ENCODE measurements at places on chromosomes 1 and 21.

DNA sequence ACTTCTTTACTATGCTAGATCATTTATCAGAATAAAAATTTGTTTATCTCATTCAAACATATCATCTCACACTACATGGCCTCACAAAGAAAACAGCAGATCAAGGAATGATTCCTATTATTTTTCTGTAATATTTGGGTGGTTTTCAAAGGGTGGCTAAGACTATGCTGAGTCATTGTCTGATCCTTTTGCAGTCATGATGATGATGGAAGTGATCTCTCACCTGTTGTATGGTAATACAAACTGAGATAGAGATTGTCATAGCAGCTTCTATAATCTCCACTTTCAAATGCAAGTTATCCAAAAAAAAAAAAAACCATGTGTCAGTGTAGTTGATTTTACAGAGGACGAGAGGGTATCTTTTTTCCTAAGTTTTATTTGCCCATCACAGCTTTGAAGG, 37.2 kb upstream of the GBP5 start:
- DNase-seq: no peak

GRCh38 chr1:211829343-211830054, 1.1 kb downstream of the LPGAT1 start:
- DNase-seq: no peak

DNA sequence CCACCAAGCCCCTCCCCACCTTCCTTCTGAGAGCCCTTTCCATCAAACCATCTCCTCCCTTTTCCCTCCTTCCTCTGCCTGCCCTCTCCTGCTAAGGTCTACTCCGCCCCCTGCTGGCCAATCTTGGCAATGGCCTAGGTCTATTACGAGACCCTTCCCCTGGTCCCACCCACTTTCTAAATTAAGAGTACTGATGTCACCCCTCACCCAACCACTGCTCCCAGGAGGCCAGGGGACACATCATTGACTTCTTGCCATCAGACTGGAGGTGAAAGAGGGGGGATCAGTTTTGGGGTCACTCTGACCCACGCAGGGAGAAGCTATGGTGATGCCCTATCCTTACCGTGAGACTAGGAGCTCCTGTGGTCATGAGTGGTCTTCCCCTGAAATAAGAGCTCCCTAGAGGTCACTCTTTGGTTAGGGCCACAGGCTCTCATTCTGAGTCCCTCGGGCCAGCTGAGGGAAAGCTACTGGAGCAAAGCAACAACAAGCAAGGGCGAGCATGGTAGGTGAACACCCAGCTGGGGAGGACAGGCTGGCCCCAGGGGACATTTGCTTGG, 34.6 kb upstream of the S100A7 start:
- no peak for DNase-seq

- DNase-seq: no peak
Observed at GRCh38 chr21:37793660-37794059, 122.6 kb downstream of the KCNJ6 start.

DNA sequence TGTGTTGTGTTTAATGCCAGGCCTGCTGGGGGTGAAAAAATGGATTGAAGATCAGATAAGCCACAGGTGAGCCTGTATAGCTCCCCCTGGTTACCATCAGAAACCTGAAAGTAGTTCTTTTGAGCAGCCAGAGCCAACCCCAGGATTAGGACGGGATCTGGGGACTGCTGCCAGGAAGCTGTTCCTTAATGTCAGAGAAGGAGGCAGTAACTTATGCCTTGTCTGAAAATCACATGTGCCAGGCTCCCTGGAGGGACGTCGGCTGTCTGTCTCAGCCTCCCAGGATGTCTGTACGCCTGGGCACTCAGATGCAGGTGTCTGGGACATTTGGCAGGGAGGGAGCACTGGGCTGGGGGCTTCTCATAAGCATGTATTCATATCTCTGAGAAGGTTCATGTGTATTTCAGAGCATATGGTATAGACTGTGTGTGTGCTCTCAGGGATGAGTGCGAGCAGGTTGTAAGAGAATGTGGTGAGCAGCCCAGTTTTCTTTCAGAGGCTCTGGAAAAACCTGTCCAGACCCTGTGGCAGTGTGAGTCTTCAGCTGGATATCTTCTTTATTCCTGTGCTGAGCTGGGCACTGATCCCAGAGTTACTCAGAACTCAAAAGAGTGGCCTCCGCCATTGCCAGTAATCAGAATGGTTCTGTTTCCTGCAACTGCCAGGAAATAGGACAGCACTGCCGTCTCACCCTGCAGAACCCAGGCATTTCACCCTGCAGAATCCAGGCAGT, 2.8 kb downstream of the FAM43B start:
- DNase-seq: no peak

DNA sequence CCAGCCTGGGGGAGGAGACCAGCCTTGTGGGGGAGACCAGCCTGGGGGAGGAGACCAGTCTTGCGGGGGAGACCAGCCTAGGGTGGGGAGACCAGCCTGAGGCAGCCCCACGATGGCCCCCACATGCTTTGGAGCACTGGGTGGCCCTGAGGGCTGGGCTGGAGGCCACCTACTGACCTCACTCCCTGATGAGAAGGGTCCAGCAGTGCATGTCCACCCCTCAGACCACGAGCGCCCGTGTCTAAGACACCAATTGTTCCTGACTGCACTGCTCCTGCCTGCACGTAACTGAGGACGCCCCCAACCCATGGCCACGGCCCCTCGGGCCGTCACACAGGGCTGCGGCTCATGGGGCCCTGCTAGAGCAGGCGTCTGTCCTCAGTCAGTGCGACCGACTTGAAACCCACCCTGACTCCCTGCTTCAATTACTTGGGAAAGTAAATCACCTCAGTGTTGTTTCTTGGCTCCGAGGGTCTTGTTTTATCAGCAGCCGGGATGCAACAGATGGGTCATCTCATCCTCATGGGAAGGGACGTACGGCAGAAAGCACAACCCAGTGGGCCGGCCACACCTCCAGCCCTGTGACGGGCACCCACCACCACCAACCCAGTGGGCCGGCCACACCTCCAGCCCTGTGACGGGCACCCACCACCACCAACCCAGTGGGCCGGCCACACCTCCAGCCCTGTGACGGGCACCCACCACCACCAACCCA, at the start of gene SPATC1L:
Gene SPATC1L, minus strand, starts transcription at position 550 of the 715 bp plus-strand sequence. CDS start 1,643 bp downstream, outside the sequence.
- DNase-seq: peak; percentile 51

DNA sequence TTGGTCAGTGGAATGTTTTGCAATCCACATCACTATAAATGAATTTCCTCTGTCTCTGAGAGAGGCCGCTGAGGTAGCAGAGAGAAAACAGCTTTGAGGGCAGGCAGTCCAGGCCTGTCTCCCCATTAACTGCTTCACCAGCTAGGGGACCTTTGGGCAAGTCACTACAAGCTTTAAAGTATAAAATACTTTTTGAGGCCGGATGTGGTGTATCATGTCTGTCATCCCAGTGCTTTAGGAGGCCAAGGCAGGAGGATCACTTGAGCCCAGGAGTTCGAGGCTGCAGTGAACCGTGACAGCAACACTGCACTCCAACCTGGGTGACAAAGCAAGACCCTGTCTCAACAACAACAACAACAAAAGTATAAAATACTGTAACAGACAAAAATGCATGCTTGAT, 6.4 kb downstream of the IL6R start:
- DNase-seq: no peak

DNA sequence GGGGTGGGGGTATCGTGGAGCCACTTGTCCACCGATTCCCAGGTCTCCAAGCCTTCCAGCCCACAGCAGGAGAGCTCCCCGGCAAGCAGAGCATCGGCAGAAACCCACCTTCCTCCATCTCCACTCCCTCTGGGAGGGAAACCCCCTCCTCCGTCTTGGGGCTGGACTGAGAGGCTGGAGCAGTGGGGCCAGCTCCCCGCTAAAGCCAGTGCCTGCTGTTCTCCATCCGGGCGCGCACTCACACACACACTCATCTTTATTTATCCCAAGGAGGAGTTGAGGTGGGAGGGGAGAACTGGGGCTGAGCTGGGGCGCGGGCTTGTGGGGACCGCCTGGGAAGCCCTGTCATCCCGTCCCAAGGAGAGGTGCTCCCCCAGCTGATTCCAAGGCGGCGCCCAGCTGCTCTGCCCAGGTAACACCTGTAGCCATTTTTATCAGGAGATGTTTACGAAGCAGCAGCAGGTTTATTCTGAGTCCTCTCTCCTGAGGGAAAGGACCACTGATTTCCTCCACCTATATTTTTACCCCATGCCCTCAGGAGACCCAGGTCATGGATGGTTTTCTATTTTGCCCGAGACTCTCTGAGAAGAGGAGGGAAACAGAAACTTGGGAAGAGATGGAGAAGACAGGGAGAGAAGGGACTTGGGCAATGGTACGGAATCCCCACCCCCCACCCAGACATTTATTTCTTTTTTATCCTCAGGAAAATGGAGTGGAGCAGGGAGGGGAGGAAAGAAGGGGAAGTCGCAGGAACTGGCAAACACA, 2.1 kb downstream of the KCNN3 start:
- DNase-seq: no peak

- no peak for DNase-seq
Observed at GRCh38 chr1:209256766-209257350, 326.7 kb upstream of the CAMK1G start.

- DNase-seq: no peak
Observed at GRCh38 chr1:101745551-101746270, 251.0 kb downstream of the OLFM3 start.

- no peak for DNase-seq
Observed at GRCh38 chr21:38171723-38172344, 85.0 kb upstream of the KCNJ15 start.

- no peak for DNase-seq
Observed at GRCh38 chr21:29288239-29288638, 10.5 kb upstream of the BACH1 start.

GRCh38 chr1:248847181-248847955, 9.3 kb downstream of the ZNF672 start:
- no peak for DNase-seq

- no peak for DNase-seq
Observed at GRCh38 chr1:18967066-18967690, 10.7 kb upstream of the IFFO2 start.

- DNase-seq: peak; percentile 54
Observed at GRCh38 chr1:204578867-204579664, 62.9 kb downstream of the MDM4 start.

GRCh38 chr1:157035121-157035520, 10.4 kb downstream of the ARHGEF11 start:
- no peak for DNase-seq

DNA sequence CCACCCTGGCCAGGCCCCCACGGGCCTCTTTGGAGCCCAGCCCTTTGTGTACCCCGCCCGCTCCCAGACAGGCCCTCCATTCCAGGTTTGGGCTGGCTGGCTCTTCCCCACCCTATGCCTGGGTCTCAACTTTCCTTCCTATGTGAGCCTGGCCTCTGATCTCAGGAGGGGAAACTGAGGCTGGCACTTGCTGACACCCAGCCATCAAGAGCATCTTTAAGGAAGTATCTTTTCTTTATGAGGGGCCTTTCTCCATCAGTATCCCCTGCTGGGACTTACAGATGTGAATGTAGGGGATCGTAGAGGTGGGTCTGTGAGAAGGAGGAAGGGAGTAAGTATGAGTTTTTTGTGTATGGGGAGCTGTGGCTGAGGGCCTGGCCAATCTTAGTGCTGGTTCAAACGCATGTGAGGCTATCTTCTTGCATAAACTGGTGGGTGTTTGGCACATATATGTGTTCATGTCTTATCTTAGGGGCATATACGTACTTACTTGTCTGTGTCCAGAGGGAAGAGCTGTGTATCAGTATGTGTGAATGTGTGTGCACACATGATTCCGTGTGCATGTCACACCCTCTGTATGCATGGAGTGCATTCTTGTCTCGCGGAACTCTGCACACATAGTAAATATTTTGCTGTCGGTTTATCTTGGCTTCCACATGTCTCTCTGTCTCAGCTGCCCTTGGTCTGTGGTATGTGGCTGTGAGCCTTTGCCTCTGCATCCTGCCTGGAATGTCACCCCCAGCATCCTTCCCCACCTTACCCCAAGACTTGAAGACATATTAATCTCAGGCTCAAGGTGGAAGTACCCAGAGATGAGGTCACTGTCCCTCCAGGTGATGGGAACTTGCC, 5.4 kb downstream of the NECTIN4 start:
- DNase-seq: no peak

DNA sequence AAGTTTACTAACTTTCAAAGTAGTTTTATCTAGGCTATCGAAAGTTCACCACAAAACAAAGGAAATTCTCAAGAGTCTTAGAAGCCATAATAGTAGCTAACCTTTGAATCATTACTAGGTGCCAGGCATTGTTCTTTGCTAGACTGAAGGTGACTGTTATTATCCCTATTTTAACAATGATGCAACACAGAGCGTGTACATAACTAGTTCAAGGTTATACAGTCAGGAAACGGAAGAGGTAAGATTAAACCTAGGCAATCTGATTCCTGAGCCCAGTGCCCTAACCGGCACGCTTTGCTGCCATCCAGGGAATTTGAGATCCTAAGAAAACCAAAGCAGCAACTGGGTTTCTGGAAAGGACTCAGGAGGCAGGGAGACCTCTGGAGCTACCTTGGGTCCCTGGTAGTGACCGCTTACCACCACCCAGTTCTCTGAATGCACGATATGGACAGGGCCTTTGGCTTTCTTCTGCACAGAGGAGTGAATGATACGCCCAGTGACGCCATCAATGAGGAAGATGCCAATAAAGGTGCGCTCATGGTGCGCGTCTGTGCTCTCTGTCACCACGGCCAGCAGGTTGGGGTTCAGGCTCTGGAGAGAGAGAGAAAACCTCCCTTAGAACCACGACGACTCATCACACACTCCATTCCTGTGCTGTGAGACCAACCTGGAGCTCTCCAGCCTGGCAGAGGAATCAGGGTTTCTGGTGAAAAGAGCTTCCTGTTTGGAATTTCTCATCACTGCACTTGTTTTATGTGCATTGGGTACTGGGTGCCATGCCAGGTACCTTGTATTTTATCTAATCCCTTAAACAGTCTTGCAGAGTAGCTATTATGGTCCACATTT, 13.1 kb upstream of the UBR4 start:
- no peak for DNase-seq

- no peak for DNase-seq
Observed at GRCh38 chr21:45620201-45620923, 23.2 kb upstream of the PCBP3 start.

GRCh38 chr1:44326024-44326701, 28.9 kb downstream of the ERI3 start:
- DNase-seq: no peak

GRCh38 chr1:41341365-41341683, 19.9 kb upstream of the FOXO6 start:
- DNase-seq: no peak
